ENCODE measurements at places on chromosomes 1 and 21.

DNA sequence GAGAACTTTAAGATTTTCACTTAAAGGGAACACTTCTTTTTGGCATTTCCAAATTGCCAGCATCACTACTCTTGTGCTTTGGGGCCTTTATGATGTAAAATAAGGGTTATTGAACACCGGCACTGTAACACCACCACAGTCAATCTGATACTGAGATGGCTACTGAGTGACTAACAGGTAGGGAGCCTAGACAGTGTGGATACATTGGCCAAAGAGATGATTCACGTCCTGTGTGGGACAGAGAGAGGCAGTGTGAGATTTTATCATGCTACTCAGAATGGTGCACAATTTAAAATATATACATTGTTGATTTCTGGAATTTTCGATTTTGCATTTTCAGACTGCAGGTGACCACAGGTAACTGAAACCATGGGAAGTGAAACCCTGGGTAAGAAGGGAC is 261.6 kb downstream of the SPATA17 start:
- DNase-seq: no peak

- DNase-seq: no peak
Observed at GRCh38 chr1:246597340-246597739, 31.1 kb downstream of the CNST start.

DNA sequence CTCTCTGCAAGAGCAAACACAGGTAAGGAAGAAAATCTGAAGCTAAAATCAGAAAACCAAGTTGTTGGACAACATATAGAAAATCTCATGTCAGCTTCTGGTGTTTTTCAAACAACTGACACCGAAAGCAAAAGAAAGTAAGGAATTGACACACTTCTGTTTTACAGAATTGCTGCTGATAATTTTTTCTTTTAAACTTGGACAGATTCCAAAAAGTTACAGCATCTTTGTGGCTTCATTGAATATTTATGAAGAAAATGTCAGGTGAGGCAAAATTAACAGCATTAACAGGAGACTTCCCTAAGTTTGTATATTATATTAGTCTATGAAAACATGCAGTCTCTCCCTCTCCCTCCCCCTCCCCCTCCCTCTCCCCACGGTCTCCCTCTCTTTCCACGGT is 14.9 kb upstream of the CTSS start:
- DNase-seq: peak; percentile 62

- DNase-seq: no peak
Observed at GRCh38 chr1:219039682-219040154, 134.0 kb upstream of the LYPLAL1 start.

GRCh38 chr1:85606414-85606800 is 25.8 kb downstream of the CCN1 start:
- DNase-seq: no peak

DNA sequence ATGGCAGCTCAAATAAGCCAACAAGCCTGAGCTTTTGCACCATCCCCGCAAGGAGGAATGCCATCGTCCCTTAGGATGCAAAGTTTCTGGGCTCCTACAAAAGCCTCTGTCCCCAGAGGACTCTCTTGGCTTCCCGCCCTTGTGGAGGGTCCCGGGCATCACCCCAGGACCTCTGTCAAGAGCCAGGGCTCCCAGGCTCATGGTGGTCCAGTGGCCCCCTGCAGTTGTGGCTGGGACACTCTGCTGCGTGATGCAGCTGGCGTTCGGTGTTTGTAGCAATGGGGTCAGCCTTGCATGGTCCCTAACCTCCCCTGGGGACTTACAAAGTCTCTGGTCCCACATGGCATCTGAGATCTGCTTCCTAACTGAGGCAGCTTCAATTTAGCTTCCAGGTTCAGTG is 104.7 kb downstream of the RIPK4 start:
- DNase-seq: no peak

DNA sequence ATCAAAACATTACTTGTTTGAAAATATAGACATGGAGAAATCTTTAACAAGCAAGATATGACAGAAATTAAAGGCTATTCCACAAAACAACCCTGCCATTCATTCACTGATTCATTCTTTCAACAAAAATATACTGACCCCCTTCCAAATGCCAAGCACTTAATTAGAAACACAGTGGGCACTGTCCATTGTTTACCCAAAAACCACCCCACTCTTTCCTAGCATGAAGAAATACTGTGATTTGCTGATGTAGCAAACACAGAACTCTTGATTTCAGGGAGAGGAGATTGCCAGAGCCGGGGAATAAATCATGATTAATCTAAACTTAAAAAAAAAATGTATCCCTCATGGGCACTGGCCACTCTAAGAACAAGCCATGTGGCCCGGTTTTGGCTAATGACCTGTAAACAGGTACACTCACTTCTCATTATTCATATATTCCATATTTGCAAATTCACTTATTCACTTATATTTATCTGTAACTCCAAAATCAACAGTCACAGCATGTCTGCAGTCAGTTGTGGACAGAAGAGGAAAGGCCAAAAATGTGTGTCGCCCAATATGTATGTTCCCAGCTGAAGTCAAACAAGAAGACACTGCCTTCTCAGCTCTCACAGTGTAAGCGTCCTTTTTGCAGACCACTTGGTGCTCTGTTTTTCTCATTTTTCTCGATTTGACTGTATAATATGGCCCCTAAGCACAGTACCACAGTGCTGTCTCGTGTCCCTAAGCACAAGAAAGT is 133.1 kb downstream of the SMYD3 start:
- no peak for DNase-seq

GRCh38 chr1:224498574-224499170 is 64.1 kb upstream of the WDR26 start:
- DNase-seq: no peak

- DNase-seq: peak; percentile 25
Observed at GRCh38 chr1:185566995-185567394, 167.2 kb upstream of the HMCN1 start.

DNA sequence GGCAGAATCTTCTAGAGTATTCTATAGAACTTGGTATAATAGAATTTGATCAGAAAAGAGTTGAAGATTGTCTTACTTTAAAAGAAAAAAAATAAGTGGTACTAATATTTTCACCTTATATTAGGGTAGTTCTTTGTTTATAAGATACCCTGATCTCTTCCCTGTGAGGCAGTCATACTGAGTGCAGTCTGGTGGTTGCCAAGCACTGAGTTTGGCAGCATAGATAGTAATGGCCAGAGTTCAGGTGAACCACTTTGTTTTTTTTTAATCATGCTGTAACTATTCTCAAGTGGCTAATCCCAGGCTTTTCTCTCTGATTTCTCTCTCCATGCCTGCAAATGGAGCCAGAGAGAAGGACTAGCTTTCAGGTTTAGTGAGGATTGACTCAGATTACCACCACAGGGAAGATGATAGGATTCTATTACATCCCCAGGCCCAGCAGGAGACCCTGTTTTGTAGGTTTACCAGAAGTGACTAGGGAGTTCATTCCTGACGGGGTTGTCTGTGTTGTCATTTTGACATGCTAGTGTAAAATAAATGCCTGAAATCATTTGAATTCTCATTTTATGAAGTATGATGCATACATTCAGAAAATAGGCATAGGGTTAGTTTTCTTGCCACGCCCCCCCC is 16.7 kb downstream of the KDM1A start:
- DNase-seq: no peak

DNA sequence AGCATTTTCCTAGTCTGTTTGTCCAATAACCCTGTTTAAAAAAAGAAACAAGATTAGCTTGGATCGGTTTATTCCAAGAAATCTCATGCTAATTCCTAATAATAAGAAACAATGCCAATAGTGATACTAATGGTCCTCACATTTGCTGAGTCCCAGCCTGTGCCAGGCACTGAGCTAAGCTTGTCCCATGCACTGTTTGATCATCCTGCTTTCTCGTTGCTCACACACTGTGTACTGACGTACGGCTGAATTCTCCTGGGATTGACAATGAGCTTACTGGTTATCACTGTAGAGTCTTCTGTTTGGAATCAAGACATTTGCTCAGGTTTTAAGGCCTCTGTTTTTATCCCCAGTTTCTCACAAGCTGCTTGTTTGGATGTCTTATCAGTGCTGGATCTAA is 71.1 kb downstream of the CACNA1E start:
- DNase-seq: no peak

- no peak for DNase-seq
Observed at GRCh38 chr1:29361686-29362085, 125.4 kb downstream of the PTPRU start.

DNA sequence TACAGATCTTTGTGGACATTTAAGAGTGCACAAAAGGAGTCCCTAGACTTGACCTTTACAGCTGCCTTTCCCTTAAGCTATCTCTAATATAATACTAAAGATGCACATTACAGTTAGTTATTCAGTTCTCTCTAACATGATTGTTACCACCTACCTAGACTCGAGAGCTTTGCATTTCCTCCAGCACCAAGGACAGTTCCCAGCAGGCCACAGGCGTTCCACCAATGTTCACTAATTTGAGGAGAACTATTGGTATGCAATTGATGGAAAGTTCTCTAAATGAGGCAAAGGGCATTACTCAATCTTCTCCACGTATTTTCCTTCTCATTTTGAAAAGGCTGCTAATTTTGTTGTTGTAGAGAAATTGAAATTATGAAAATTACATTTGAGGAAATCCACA is 5.4 kb upstream of the NTNG1 start:
- peak; percentile 13 for DNase-seq

GRCh38 chr1:226990133-226990716 is 50.1 kb downstream of the COQ8A start:
- peak; percentile 26 for DNase-seq
